ENCODE measurements at places on chromosomes 2 and 18.

DNA sequence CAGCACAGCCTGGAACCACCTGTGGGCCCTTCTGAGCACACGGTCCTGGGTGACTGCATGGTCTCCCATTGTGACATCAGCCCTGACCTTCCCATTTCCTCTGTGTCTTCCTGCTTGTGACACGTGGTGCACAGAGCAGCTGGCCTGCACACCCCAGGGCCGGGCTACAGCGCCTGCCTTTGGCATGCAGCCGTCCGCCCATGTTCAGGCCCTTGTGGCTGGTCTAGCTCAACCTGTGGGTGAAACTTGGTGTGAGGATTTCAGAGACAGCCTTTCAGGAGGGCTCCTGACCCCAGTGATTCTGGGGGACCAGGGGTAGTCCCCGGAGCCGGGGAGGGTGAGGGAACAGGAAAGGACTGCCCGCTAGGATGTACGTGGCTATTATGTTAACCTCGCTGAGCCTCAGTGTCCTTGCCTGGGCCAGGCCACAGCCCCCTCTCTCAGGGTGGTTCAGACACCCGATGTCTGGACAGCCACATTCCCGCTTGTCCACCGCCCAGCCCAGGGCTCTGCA, 284.8 kb upstream of the HS6ST1 start:
- DNase-seq: no peak

- DNase-seq: no peak
Observed at GRCh38 chr18:11859903-11860407, 8.7 kb downstream of the CHMP1B start.

DNA sequence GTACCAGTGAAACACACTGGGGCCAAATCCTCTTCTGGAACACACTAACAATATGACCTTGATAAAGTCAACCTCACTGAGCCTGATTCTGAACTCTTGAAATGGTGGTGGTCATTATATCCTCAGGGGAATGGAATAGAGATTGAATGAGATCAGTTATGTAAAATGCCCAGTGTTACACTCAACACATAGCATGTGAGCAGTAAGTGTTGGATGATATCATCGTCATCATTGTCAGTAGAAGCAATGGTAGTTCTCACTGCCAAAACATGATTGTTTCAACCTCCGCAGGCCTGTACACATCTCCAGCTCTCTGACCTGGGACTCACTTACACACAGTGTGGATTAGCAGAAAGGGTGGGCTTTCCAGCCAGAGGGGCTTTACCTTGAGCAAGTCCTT, 5.5 kb upstream of the ST8SIA3 start:
- no peak for DNase-seq

GRCh38 chr2:85748039-85748734, 5.6 kb upstream of the ATOH8 start:
- DNase-seq: no peak

DNA sequence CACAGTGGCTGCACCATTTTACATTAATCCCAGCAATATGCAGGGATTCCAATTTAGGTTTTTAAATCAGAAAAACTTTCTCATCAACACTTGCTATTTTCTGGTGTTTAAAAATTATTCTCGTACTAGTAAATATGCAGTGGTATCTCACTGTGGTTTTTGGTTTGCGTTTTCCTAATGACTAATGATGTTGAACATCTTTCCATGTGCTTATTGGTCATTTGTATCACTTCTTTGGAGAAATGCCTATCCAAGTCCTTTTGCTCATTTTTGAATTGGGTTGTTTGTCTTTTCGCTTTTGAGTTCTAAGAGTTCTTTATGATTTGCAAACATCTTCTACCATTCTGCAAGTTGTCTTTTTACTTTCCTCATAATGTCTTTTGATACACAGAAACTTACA, 62.1 kb upstream of the TCF7L1 start:
- no peak for DNase-seq

All from stimulated activated CD8-positive, alpha-beta memory T cell treated with anti-CD3 and anti-CD28 coated beads, Interleukin-7, amount 100 ng/mL, for 1 hour (primary cell).